Sigmoid colon (tissue), 7 donors: ENCODE measurements at places on chromosomes 12 and 14. TPM values are rescaled to one million over a fixed set of nuclear protein-coding genes. Genes with fewer than 3 reads are reported as not detected.

Gene CHGA
- 5.0 TPM for total RNA-seq

Gene RAB35
- total RNA-seq = 25.4 TPM

Gene SCARB1
- 5.7 TPM for total RNA-seq

Gene MYF5
- total RNA-seq = not detected

Gene MUCL1
- not detected for total RNA-seq

DNA sequence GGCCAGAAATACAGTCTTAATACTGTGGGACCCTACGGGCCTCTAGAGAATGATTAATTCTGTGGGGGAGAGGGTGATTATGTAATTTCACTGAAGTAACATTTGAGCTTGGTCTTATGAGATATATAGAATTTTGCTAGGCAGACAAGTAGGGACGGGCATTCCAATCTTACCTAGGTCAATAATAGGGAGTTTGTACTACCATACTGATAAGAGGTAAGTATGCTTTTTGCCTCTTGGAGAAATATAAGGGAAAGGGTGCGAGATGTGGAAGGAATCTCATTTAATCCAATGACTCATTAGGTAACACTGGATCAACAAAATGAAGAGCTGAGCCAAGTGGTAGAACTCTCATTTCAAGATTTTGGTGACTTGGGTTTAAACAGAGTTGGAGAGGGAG is 5.2 kb downstream of the RAB5B start:
- peaks cover 17% of the 10 kb centered on the region for H3K36me3 ChIP-seq
- peaks cover 23% of the 10 kb centered on the region for H3K4me1 ChIP-seq
- H3K4me3 ChIP-seq = no peak overlapping the region

GRCh38 chr12:38911611-38912010 is 6.2 kb upstream of the CPNE8 start:
- no peak overlapping the region for H3K4me3 ChIP-seq
- peaks cover 5% of the 10 kb centered on the region for H3K4me1 ChIP-seq
- H3K36me3 ChIP-seq = no peaks in the 10 kb centered on the region
- no peaks in the 10 kb centered on the region for H3K27me3 ChIP-seq

GRCh38 chr14:101827286-101827685 is 65.8 kb downstream of the PPP2R5C start:
- no peaks in the 10 kb centered on the region for H3K27me3 ChIP-seq
- H3K36me3 ChIP-seq = no peaks in the 10 kb centered on the region
- DNase-seq = no peak
- H3K4me1 ChIP-seq = peaks cover 99% of the 10 kb centered on the region
- H3K27ac ChIP-seq = peak overlapping the region; percentile 90
- no peak overlapping the region for H3K4me3 ChIP-seq

GRCh38 chr14:75982266-75983018 is 647 bp upstream of the TGFB3 start:
- no peaks in the 10 kb centered on the region for H3K36me3 ChIP-seq
- peaks cover 53% of the 10 kb centered on the region for H3K4me1 ChIP-seq
- no peaks in the 10 kb centered on the region for H3K27me3 ChIP-seq
- DNase-seq = peak; percentile 92

DNA sequence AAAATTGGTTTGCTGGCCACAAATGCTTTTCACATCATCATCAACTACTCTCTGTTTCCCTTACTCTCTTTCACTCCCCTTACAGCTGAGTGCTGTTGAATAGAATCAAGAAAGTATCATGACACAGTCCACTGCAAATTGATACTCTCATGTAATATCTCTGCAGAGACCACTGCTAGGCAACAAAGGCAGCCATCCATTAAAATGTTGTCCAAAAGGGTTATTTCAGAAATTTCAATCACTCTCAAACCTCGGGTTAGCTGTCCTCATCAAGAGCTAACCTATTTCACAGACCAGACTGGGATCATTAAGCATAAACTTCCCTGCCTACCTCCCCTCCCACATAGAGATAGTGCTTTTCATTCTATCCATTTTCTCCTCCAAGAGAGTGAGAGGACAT is 186.7 kb downstream of the PLCZ1 start:
- no peak for DNase-seq
- H3K27me3 ChIP-seq = no peaks in the 10 kb centered on the region
- no peak overlapping the region for H3K27ac ChIP-seq
- H3K36me3 ChIP-seq = no peaks in the 10 kb centered on the region
- no peaks in the 10 kb centered on the region for H3K4me1 ChIP-seq
- H3K4me3 ChIP-seq = no peak overlapping the region

DNA sequence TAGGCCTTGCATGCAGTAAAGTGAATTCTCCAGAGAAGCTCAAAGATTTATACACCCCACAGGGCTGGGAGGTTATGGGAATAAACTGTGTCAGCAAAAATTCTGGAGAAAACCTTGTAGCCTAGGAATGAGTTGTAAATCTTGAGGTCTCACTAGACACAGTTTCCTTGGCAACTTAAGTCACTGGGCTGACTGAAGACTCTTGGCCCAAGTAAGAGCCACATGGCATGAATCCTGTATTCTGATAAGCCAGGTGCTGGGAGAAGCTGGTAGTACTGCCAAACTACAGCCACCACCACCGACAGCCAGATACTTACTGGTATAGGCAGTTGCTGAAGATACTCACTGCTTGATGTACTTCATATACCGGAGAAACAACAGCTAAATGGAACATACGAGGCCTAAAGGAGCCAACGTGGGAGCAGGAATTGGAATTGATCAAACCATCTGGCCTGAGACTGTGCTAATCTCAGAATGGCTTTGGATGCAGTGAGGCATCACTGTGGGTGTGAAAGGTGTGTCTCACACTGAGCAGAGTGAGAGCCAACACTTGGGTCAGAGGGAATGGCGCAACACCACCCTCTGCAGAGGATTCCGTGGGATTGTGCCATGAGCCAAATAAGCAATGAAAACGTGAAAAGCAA is 102.8 kb upstream of the TMCC3 start:
- H3K27me3 ChIP-seq = no peaks in the 10 kb centered on the region
- H3K36me3 ChIP-seq = no peaks in the 10 kb centered on the region
- no peaks in the 10 kb centered on the region for H3K4me1 ChIP-seq
- no peak overlapping the region for H3K27ac ChIP-seq

- H3K27me3 ChIP-seq = no peaks in the 10 kb centered on the region
- H3K27ac ChIP-seq = no peak overlapping the region
- no peak for DNase-seq
- H3K4me3 ChIP-seq = no peak overlapping the region
- no peaks in the 10 kb centered on the region for H3K4me1 ChIP-seq
Measured at GRCh38 chr14:100816950-100817901, 8.7 kb upstream of the MEG3 start.

DNA sequence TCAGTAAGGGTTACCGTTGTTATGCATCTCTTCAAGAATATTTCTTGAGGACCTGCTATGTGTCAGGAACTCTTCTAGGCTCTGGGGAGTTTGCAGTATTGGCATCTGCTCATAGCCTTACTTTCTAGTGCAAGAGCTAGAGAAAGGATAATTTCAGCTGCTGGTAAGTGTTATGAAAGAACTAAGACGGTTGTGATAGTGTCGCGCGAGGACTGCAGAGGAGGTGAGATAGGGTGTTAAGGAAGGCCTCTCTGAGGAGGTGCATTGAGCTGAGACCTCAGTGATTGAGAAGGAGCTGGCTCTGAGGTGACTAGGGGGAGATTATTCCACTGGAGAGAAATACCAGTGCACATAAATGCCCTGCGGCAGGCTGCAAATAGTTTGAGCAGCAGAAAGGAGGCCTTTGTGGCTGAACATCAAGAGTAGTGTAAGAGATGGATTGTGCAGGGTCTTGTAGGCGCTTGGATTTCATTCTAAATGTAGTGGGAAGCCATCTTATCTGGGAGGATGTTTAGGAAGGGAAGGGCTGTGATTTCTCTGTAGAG is 824 bp downstream of the DDX55 start:
- H3K4me3 ChIP-seq = peak overlapping the region; percentile 83
- H3K36me3 ChIP-seq = peaks cover 34% of the 10 kb centered on the region
- peak overlapping the region; percentile 85 for H3K27ac ChIP-seq
- no peaks in the 10 kb centered on the region for H3K27me3 ChIP-seq
- no peaks in the 10 kb centered on the region for H3K4me1 ChIP-seq

- H3K4me1 ChIP-seq = peaks cover 26% of the 10 kb centered on the region
- H3K27ac ChIP-seq = no peak overlapping the region
- no peak for DNase-seq
- no peaks in the 10 kb centered on the region for H3K27me3 ChIP-seq
Measured at GRCh38 chr14:72451054-72451972, 442.6 kb downstream of the DPF3 start.

GRCh38 chr14:37870170-37870569 is 274.7 kb downstream of the TTC6 start:
- no peaks in the 10 kb centered on the region for H3K36me3 ChIP-seq
- H3K4me1 ChIP-seq = peaks cover 9% of the 10 kb centered on the region
- no peak overlapping the region for H3K27ac ChIP-seq
- no peaks in the 10 kb centered on the region for H3K27me3 ChIP-seq
